ENCODE measurements at places on chromosomes 13 and 19. TPM values are rescaled to one million over a fixed set of nuclear protein-coding genes. Genes with fewer than 3 reads are reported as not detected.

DNA sequence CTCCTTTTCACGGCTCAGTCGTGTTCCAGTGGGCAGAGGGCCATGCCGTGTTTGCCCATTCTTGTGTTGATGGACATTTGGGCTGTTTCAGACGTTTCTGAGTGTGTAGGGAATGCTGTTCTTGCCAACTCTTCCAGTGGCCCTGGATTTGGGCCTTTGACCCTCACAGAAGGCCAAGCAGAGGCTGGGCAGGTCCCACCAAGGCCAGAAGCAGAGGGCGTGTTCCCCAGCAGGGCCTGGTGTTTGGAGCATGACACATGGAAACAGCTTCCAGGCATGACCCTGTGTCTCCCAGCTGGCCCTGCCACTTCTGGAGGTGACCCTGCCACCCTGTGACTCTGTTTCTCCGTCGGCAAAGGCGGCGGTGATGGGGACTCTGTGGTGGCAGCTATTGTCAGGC, 35.9 kb downstream of the EFNA2 start:
- no peak for DNase-seq

- no peak for DNase-seq
Measured at GRCh38 chr19:40081411-40081810, 9.3 kb downstream of the ZNF780A start.

- DNase-seq = no peak
Measured at GRCh38 chr13:26562512-26562890, 5.0 kb downstream of the WASF3 start.

DNA sequence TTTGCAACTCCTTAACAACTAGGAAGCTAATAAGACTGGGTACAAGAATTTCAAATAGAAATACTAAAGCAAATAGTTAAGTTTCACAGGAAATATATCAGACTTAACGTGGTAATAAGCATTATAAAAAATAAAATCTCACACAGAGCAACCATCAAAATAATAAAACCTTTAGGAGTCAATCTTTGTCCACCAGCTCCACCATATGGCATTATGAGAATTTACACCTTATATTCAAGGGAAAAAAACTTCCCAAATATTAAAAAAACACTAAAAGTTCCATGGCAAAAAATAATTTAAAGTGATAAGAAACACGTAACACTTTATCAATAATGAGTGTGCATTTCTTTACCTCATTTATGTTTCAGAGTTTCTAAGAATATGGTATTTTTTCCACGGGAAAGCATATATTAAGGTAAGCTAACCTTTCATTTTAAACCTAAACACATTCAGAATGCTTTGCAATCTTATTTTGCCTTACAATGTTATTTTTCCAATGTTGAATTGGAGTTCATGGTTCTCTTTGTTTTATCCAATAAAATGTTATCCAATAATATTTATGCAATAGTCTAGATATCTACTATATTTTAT, 423.2 kb upstream of the SGCG start:
- DNase-seq = no peak

DNA sequence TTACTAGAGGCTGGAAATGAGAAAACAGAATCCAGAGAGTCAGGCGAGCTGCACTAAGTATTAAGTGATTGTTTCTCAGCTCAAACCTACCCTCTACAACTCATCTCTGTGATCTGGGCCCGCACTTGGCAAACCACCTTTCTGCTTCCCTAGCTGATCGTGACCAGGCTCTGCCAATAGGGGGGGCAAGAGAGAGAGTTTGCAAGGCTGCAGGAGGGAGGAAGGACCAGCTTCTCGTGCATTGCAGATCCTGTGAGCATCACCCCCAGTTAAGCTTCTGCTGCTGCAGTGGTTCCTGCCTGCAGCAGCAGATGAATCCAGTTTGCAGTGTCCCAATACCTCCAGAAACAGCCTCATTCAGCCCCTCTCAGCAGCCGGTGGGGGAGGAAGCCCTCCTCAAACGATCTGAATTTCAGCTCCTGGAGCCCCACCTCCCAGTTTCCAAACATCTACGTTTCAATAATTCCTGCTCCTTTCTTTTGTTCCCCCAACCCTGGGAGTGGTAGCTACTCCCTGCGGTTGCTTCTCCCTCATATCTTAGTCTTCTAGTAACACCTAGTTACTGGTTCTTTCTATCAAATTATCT, 20.0 kb downstream of the XRCC1 start:
- DNase-seq = peak; percentile 81

- DNase-seq = peak; percentile 58
Measured at GRCh38 chr13:79740991-79741390, 260.0 kb downstream of the NDFIP2 start.

DNA sequence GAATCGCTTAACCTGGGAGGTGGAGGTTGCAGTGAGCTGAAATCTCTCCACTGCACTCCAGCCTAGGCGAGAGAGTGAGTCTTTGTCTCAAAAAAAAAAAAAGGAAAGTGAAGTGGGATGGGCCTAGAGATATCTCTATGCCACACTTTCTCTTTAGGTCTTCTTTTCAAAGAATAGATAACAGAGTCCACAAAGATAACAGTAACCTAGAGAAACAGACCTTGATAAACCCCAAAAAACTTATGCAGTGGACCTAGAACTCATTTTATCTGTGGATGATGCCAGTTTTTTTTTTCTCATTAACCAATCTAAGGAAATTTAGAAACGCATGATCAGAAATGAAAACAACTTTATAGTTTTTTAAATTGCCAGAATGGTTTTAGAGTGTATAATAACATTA, 227.4 kb downstream of the LHFPL6 start:
- DNase-seq = no peak

The REEP6 gene
- 133 TPM for total RNA-seq

The ARHGEF7 gene
- total RNA-seq = 49.1 TPM

Data from adrenal gland (tissue), 19 donors.